ENCODE measurements at places on chromosomes 6 and 20.
A peak's percentile ranks its signal among the peaks of the same experiment; 100 is the strongest.

- DNase-seq = no peak
Observed at GRCh38 chr20:54555150-54555549, 79.8 kb downstream of the DOK5 start.

GRCh38 chr6:133004304-133004884, 190.0 kb downstream of the RPS12 start:
- no peak for DNase-seq

DNA sequence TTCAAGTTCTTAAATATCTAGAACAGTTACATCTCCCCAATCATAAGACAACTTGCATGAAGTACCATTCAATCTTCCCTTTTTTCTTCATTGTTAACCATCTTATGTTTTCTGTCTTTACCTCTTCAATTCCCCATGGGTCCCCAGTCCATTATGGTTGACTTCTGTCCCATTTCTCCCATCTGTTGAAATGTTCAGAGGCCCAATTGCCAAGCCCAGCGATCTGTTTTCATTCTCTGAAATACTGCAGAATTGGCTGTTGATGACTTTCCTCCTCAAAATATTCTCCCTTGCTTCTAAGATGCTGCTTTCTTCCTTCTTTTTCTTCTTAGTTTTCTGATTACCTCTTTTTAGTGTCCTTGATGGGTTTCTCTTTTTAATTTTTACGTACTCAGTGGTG, 26.0 kb downstream of the DSTN start:
- no peak for DNase-seq

DNA sequence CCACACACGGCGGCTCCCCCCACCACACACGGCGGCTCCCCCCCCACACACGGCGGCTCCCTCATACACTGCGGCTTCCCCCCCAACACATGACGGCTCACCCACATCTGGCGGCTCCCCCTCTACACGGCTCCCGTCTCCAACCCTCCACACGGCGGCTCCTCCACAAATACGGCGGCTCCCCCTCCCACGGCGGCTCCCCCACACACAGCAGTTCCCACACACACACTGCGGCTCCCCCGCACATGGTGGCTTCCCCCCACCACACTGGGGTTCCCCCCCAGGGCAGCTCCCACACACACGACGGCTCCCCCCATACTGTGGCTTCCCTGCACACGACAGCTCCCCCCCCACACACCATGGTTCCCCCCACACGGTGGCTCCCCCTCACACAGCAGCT, 98.0 kb downstream of the TTLL2 start:
- DNase-seq = no peak

DNA sequence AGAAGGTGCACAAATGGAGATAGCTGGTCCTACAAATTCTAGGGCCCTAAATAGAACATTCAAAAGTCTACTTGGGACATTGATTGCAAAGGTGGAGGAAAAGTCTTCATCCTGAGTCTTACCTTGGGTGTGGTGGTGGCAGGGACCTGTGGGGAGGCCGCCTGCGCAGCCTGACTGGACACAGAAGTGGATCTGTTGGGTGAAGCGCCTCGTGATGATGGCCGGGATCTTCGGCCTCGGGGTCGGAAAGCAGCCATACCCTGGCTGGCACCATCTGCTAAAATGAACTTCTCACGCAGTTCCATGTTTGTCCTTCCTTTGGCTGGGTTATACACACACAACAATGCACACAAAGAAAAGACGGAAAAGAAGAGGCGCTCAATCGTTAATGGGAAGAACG, 179.2 kb downstream of the DST start:
- no peak for DNase-seq

GRCh38 chr20:24672886-24673677, 203.7 kb downstream of the SYNDIG1 start:
- DNase-seq = peak; percentile 90

- no peak for DNase-seq
Observed at GRCh38 chr6:136961848-136962247, 39.7 kb downstream of the SLC35D3 start.

GRCh38 chr6:142914937-142915697, 29.9 kb downstream of the HIVEP2 start:
- DNase-seq = no peak

GRCh38 chr6:170080169-170080827, 210.6 kb downstream of the DLL1 start:
- no peak for DNase-seq

DNA sequence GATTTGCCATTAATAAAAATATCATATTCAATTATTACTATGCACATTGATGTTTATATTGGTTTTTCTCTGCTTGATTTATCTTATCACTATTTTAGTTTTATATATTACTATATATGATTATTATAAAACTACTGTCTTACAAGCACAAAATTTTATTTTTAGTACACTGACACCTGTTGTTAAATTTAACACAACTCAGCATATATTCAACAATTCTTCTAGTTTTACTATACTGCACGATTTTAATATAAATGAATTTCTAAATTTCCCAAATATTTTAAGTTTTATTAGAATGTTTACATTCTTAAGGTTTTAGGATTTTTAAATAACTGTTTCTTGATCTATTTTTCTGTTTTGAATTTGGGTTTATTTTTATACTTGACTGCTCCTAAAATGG, 889.8 kb upstream of the GJE1 start:
- DNase-seq = no peak

GRCh38 chr6:14984519-14984853, 261.4 kb upstream of the JARID2 start:
- peak; percentile 26 for DNase-seq

DNA sequence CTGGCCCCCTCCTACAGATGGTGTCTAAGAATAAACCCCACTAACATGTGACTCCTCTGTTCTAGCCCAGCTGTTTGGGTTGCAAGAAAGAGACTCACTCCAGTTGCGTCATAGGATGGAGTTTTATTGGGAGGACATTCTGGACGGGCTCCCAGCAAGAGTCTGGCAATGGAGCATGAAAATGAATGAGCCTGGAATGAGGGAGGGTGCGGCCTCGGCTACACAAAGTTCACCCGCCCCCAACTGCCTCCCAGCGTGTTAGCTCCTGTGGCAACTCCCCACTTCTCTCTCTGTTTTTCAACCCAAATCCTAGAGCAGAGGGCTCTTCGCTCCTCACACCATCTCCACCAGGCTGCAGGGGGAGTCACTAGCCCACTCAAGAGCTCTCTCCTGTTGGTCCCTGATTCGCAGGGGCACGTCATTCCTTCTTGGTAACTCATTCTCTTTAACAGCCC, 5.1 kb upstream of the ADAM33 start:
- DNase-seq = peak; percentile 95

DNA sequence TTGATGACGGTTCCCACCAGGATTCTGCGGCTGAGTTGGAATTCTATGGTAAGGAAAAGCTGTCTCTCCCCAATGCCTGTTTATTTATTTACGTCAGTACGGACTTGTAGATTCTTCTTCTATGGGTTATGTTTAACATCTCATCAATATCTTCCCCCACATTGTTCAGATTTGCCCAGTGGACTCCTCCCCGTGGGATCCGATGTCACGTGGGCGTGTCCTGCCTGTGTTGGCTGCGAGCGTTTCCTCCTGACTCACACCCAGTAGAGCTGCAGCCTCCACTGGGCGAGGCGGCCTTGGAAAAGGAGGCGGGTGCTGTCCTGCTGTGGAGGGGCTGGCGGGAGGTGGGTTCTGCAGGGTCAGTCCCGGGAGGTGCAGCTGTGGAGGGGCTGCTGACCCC, 46.8 kb upstream of the SLCO4A1 start:
- peak; percentile 52 for DNase-seq

- no peak for DNase-seq
Observed at GRCh38 chr6:160500639-160501038, 152.5 kb downstream of the SLC22A3 start.

DNA sequence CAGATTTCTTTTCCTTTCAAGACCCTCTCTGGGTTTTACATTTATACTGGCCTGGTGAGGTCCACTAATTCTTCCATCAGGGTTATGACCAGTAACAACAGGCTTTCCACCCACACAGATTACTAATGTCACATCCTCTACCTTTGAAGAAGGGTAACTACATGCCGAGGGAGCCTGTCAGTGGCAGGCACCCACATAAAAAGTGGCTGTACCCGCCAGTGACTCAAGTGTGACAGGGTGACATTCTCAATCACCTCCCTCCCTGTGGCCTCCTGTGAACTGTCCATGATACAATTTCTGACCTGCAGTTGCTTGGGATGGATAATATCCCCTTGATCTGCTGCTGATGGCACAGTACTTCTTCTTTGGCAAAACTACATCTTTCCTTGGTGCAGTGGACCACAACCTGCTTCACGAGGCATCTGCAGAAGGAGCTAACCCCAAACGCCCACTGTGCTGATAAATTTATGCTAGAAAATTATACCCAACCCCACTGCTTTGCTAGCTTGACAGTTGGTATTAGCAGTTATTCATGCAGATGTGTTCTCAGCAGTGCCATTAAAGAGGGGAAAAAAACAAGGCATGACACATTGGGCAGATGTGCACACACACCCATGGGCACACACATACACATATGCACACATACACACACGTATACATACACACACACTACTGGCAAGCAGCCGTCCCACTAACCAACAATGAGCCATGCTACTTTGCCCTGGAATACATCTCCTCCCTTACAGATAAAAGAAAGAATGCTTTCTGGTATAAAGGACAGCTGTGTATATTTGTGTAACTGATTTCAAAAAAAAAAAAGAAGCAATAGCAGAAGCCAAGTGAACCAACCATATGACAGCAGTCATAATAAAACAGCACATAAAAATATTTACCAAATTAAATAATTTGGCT, 20.8 kb downstream of the GFOD1 start:
- DNase-seq = no peak

GRCh38 chr20:36217226-36217625, 19.1 kb upstream of the AAR2 start:
- DNase-seq = no peak

DNA sequence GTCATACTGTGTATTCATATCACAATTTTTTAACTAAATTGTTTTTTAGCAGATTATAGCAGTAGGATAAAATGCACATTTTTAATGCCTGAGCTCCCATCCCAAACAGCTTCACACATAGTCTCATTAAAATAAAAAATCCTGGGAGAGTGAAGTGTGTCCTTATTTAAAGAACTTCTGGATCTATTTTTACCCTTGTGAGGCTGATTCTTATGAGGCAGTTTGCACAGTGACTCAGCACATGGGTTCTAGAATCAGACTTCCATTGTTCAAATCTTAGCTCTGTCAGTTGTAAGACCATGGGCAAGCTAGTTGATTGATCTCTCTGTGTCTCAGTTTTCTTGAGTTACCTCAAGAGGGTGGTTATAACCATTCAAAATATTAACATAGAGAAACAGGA, 72.3 kb downstream of the MACROD2 start:
- peak; percentile 4 for DNase-seq

GRCh38 chr20:50420380-50420779, 89.8 kb upstream of the PTPN1 start:
- DNase-seq = no peak

- DNase-seq = no peak
Observed at GRCh38 chr6:130740308-130740707, 86.9 kb upstream of the SMLR1 start.

DNA sequence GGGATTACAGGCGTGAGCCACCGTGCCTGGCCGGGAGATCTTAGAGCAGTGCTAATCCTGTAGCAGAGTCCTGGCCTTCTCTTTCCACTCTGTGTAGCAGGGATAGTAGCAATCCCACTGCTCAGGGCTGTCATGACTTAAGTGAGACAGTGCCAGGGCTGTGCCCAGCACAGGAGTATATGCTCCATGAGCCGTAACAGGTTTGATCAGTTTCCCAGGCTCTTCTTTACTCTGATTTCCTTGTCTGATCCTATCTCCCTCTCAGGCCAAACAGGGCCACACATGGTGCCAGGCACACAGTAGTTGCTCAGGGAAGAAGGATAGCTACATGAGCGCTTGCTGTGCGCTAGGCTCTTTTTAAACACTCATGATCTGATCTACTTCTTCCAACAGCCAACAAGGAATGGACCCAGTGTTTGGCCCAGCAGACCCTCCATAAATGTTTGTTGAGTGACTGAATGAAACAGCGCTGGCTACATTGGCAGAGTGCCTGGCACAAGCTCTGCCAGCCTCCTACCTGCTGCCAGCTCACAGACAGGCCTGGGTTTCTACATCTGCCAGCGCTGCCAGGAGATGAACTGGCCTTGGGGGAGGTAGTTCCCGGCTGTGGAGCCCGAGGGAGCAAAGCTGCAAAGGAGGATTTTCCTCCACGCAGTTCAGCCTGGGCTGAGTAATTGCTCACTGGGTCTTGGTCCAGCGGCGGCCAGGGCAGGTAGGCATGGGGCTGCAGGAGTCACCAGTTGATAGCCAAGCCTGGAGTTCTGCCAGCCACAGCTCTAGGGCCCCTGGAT, 36.9 kb downstream of the SNAI1 start:
- DNase-seq = no peak

GRCh38 chr6:129860908-129861665, at the start of gene TMEM244:
TMEM244 (minus strand) TSS chr6:129861315; CDS start chr6:129861188, 127 bp downstream.
- no peak for DNase-seq

GRCh38 chr6:42339991-42340401, 111.7 kb downstream of the TRERF1 start:
- DNase-seq = no peak

GRCh38 chr20:63084563-63084927, 77.8 kb upstream of the BHLHE23 start:
- DNase-seq = no peak

DNA sequence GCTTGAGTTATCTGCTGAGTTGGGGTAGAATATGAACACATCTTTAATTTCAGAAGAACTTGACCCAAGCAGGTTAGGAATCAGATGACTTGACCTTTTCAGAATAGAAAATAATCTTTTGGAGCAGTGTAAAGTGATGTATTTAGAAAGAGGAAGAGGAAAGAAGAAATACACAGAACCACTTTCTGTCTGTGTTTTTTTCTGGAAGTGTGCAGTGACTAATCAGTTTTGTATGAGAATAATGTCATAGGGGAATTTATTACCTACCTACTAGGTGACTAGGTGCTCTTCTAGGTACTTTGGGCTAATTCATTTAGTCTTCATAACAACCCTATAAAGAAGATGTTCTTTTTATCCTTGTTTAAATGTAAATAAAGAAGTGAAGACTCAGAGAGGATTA, 3.0 kb downstream of the PPP1R14C start:
- no peak for DNase-seq

GRCh38 chr6:21219856-21220255, 373.7 kb upstream of the SOX4 start:
- no peak for DNase-seq

DNA sequence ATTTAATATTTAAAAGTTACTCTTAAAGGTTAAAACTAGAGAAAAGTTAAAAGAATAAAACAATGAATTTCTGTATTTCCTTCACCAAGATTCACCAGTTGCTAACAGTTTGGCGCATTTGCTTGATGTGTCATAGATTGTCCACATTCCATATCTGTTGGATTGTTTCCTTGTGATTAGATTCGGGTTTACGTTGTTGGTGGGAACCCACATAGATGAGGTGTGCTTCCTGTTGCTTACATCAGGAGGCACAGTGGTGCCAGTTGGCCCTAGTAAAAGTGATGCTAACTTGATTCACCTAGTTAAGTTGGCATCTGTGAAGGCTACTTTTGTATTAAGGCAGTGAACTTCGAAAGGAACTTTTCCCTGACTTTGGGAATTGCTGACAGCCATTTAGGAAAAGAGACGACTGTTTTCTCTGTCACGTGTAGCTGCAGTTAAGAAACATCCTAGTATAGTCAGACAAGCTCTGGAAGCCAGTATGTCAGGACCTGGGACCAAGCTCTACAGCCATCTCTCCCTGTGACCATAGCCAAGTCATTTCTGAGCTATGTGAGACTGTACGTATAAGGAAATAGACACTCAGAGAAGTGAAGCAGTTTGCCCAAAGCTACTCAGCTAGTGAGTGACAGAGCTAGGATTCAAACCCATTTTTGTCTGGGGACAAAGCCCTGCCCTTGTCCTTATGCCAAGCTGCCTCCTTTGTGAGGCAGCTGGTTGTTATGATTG, 49.0 kb downstream of the PPARD start:
- DNase-seq = no peak

- DNase-seq = no peak
Observed at GRCh38 chr20:8972963-8973705, 95.8 kb upstream of the PLCB4 start.
